ENCODE measurements at places on chromosomes 12 and 14.

DNA sequence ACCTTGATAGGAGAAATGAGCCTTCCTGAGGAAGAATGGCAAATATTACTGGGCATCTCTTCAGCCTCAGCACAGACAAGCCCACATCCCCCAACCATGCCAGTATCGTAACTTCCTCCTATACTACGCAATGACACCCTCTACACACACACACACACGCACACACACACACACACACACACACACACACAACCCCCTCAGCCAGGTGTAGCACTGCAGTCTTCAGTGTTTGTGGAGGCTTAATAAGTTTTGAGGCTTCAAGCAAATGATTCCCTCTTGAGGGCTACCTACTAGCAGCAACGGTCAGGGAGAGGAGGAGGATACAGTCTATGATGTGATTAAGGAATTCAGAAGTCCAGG is 1.6 kb downstream of the DGKA start:
- DNase-seq, result peak; percentile 42

DNA sequence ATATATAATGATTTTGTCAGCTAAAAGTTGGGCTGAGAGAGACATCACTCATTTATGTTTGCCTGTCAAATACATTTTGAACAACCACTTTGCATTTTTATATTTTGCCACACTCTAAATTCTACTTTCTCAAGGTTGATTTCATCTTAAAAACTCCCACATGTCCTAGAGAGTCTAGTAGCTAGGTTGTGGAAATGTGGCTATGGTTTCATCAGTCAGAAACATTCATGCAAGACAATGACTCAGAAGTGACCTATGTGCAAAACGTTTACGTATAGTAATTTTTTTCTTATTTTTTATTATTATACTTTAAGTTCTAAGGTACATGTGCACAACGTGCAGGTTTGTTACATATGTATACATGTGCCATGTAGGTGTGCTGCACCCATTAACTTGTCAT is 27.4 kb upstream of the PRKD1 start:
- DNase-seq, result no peak

DNA sequence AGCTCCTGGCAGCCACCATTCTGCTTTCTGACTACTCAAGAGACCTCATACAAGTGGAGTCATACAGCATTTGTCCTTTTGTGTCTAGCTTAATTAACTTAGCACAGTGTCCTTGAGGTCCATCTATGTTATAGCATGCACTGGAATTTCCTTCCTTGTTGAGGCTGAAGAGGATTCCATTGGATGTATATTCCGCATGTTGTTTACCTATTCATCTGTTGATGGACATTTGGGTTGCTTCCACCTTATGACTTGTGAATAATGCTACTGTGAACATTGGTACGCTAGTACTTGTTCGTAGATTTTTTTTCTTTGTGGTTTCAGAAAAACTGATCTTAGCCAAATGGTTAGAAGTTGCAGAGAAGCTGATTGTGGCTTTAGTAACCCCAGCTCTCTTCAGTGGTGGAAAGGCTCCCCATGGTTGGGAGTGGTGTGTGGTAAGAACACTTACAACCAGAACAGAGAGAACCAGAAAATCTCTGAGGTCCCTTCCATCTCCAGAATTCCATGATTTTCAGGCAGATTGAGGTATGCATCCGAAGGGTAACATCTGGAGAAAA is 118.4 kb downstream of the SAMD4A start:
- DNase-seq, result no peak

DNA sequence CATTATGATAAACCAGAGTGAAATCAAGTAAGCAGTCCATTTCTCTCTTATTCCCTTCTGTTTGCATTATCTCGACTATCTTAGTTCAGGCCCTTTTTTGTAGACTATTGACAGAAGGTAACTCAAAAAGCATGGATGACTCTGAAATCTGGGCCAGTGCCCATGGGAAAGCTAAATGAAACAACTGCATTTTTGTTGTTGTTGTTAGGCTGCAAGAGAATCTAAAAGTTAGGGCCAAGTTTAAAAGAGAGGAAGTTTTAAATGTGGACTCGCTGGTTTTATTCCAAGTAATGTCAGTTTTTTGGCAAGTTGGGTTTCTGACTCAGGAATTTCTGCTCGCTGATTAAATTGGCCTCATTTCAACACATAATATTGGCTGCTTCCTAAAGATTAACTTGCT is 201.1 kb downstream of the PIK3C2G start:
- DNase-seq, result no peak
